ENCODE measurements at places on chromosomes 1 and 21.

DNA sequence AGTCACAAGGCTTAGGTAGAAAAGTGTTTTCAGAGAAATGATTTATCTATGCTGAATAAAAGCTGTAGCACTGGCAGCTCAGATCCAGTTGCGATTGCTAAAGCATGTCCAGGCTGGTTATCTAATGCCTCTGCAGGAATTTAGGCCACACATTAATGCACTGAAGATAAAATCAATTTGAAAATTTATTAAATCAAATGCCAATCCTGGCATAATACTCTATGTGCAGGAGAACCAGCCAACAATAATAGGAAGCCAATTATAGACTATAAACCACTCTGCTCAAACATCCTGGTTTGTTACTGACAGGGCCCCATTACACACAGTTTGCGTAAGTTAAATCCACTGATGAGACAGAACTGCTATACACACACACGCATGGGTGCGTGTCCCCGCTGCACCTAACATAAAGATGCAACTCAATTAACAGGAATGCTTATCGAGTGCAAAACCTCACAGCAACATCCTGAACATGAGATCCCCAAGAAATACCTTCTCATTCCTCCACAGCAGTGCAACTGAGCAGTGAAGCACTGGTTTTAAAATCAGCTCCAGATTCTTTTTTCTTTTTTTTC is 40.6 kb downstream of the PTP4A2 start:
- DNase-seq = no peak

DNA sequence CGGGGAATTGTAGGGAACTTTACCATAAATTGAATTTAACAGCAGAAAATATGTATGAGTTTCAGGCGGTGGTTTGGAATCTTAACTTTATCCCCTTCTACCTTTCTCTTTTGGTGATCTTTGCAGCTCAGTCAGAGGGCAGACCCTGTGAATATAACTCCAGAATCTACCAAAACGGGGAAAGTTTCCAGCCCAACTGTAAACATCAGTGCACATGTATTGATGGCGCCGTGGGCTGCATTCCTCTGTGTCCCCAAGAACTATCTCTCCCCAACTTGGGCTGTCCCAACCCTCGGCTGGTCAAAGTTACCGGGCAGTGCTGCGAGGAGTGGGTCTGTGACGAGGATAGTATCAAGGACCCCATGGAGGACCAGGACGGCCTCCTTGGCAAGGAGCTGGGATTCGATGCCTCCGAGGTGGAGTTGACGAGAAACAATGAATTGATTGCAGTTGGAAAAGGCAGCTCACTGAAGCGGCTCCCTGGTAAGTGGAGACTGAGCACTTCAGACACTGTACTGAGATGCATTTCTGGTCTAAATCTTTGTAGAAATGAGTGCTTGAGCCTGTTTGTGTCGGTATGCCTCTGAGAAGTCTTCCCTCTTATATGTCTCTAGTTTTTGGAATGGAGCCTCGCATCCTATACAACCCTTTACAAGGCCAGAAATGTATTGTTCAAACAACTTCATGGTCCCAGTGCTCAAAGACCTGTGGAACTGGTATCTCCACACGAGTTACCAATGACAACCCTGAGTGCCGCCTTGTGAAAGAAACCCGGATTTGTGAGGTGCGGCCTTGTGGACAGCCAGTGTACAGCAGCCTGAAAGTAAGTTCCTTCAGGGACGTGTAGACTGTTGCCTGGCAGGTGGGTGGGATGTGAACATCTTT is 1.5 kb downstream of the CCN1 start:
- DNase-seq = peak; percentile 65

- no peak for DNase-seq
Measured at GRCh38 chr1:208213786-208214185, 30.4 kb downstream of the PLXNA2 start.

- DNase-seq = no peak
Measured at GRCh38 chr1:46437723-46438122, 43.6 kb downstream of the FAAH start.

- DNase-seq = no peak
Measured at GRCh38 chr21:37564924-37565529, 198.5 kb downstream of the DYRK1A start.

Measured in HEK293T (cell line).